ENCODE measurements at places on chromosomes 7 and 10. TPM values are rescaled to one million over a fixed set of nuclear protein-coding genes. Genes with fewer than 3 reads are reported as not detected.

Gene C10orf90
- total RNA-seq: not detected

GRCh38 chr7:122038904-122039303, 105.1 kb downstream of the AASS start:
- DNase-seq: no peak
- no peaks in the 10 kb centered on the region for H3K36me3 ChIP-seq
- H3K27me3 ChIP-seq: no peaks in the 10 kb centered on the region
- no peaks in the 10 kb centered on the region for H3K4me1 ChIP-seq
- H3K4me3 ChIP-seq: no peak overlapping the region

GRCh38 chr7:22872096-22872807, 49.6 kb upstream of the TOMM7 start:
- DNase-seq: no peak
- H3K27ac ChIP-seq: no peak overlapping the region
- H3K27me3 ChIP-seq: no peaks in the 10 kb centered on the region
- H3K4me1 ChIP-seq: peaks cover 3% of the 10 kb centered on the region
- no peaks in the 10 kb centered on the region for H3K36me3 ChIP-seq
- no peak overlapping the region for H3K4me3 ChIP-seq

GRCh38 chr7:147811923-147812322, 778.6 kb upstream of the C7orf33 start:
- no peak overlapping the region for H3K4me3 ChIP-seq
- no peaks in the 10 kb centered on the region for H3K4me1 ChIP-seq
- no peak for DNase-seq
- no peak overlapping the region for H3K27ac ChIP-seq
- no peaks in the 10 kb centered on the region for H3K27me3 ChIP-seq

- no peaks in the 10 kb centered on the region for H3K4me1 ChIP-seq
- no peak for DNase-seq
- no peaks in the 10 kb centered on the region for H3K36me3 ChIP-seq
Measured at GRCh38 chr7:51732951-51733350, 416.3 kb upstream of the COBL start.

- H3K4me1 ChIP-seq: no peaks in the 10 kb centered on the region
- no peak overlapping the region for H3K27ac ChIP-seq
- no peak overlapping the region for H3K4me3 ChIP-seq
- H3K36me3 ChIP-seq: no peaks in the 10 kb centered on the region
Measured at GRCh38 chr10:115593060-115593459, 499.9 kb downstream of the ATRNL1 start.
